Stimulated activated CD8-positive, alpha-beta memory T cell treated with anti-CD3 and anti-CD28 coated beads, Interleukin-12 subunit alpha, Interleukin-12 subunit beta, amount 100 ng/mL, for 4 hours (primary cell): ENCODE measurements at places on chromosomes 13 and 19.

DNA sequence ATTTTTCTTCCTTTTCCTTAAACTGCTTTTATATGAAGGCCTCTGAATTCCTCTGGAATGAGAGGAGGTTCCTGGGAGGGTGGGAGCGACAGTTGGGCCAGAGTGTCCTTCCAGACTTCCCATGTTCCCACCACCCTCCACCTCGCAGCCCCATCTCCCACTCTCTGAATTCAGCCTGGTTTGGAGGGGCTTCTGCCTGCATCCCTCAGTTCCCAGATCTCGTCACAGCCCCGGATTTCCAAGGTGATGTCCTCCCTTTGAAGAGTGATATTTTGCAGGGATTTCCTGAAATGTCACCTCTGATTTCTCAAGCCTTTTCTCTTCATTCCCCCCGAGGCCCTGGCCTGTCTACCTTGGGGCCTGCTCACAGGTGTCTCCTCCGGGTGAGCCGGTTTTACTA is 16.7 kb upstream of the SLC7A9 start:
- DNase-seq = no peak

DNA sequence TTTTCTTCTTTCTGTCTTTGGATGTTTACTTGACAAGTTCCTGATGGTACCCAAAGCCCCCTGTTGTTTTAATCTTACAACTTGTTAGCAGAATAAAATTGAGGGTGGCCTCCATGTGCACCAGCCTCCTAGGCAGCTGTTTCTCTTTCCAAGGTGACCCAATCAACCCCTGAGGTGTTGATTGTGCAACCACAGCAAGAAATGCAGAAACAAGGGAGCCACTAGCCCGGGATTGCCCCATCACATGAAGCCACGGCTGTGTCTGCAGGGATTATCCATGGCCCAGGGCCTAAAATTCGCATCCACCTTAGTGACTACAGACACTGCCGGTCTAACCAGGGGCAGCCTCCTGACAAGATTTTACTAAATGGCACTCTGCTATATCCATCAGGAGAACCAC is 14.4 kb downstream of the CEACAM4 start:
- DNase-seq = no peak

GRCh38 chr19:41427647-41428480 is 690 bp upstream of the B3GNT8 start:
- peak; percentile 14 for DNase-seq

DNA sequence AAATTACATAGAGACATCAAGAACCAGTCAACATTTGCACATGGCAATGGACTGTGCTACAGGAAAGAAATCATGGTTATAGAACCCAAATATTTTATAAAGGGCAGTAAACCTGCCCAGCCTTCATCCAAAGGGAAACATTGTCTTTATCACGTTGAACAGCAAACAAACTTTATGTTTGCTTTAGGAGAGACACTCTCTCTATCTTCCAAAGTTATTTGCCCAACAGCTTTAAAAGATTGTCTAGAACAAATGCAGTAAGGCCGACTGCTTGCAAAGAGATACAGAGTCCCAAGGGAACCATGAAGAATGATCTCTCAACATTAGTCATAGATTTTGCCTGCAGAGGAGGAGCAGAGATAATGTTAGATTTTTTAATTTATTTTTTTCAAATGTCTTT is 1323.5 kb upstream of the SLC10A2 start:
- DNase-seq = no peak

- no peak for DNase-seq
Measured at GRCh38 chr19:13761423-13761822, 2.9 kb upstream of the MRI1 start.

DNA sequence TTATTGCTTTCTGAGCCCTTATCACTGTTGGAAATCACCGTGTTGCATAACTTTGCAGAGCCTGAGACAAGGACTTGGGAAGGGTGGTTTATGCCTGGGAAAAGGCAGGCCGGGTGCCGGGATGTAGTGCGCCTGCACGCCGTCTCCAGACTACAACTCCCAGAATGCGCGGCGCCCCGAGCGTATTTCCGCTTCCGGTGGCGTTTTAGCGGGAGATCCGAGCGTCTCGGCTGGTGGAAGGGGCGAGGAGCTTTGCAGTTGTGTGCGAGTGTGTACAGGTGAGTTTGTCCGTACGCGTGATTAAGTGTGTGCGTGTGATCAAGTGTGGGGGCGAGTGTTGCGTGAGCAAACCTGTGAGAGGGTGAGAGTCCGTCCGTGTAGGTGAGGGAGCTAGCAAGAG is 75.4 kb downstream of the PEG3 start:
- no peak for DNase-seq

- DNase-seq = no peak
Measured at GRCh38 chr13:98142380-98143156, at the start of gene FARP1. Gene FARP1 (plus strand): TSS chr13:98143094. CDS start chr13:98213243, 70,149 bp downstream.

DNA sequence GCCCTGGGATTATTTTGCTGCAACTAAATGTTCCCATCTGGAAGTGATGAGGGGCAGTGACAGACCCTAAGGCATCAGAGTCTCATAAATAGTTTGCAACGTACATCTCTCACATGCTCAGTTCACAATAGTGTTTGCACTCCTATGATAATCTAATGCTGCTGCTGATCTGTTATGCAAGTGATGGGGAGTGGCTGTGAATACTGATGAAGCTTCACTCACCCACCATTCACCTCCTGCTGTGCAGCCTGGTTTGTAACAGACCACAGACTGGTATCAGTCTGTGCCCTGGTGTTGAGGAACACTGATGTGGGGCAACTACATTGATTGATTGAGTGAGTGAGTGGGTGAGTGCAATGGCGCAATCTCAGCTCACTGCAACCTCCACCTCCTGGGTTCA is 54.9 kb downstream of the ZNF726 start:
- no peak for DNase-seq

DNA sequence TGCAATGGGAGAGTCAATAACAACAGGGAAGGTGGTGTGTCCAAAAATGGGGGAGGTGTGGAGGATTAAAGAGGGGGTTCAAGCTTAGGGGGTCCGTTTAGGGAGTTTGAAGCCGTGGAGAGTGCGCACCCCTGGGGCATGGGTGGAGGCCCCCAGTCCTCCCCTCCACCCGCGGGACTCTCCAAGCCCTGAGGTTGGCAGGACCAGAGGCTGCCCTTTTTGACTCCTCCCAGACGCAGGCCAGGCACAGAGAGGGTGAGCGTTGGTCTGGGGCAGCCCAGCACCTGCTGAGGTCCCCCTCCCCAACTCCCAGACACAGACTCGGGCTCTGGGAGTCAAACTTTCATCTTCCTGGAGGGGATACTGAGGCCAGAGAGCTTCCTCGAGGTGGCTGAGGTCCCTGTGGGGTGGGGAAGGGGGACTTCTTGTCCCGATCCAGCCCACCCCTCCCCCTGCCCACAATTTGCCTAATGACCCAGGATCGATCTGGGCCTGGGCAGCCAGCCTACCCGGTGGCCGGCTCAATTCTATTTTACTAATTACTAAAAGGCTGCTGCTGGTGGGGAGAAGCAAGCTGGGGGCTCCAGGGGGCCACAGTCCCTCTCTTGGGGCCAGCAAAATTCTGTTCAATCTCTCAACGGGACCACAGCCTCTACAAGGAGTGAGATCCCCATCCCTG is 2.8 kb upstream of the ONECUT3 start:
- DNase-seq = no peak

DNA sequence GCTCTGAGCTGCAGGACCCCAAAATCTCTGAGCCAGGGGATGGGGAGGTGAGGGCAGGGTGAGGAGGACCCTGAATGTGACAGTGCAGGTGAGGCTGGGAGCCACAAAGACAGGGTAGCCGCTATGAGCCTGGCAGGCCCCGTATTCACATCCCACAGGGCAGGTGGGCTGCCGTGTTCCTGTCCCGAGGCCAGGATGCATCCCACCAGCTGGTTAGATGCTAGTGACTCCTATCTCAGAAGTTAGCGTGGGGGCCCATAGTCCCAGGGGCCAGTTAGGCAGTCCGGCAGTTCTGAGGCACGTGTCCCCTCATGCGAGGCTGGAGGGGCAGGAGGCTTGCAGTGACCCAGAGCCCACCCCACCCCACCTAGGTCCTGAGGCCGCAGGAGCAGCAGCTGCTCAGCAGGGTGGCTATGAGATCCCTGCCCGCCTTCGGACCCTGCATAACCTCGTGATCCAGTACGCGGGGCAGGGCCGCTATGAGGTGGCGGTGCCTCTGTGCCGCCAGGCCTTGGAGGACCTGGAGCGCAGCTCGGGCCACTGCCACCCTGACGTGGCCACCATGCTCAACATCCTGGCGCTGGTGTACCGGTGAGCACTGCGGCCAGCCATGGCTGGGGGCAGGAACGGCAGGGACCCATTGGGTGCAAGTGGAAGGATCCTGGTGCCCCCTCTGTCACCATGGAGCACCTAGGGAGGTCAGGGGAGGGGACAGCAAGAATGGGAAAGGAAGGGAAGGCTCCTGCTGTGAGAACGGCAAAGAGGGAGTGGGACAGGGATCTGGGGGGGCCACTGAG is 7.2 kb downstream of the KLC3 start:
- DNase-seq = no peak
